ENCODE measurements at places on chromosomes 6 and 20.

- peaks cover 15% of the 10 kb centered on the region for H3K4me1 ChIP-seq
- H3K27ac ChIP-seq, result peak overlapping the region; percentile 53
- peaks cover 65% of the 10 kb centered on the region for H3K36me3 ChIP-seq
- H3K27me3 ChIP-seq, result no peaks in the 10 kb centered on the region
- no peak overlapping the region for H3K4me3 ChIP-seq
Observed at GRCh38 chr6:158772851-158773371, 46.3 kb downstream of the EZR start.

GRCh38 chr6:37792457-37793033 is 27.0 kb upstream of the ZFAND3 start:
- no peaks in the 10 kb centered on the region for H3K36me3 ChIP-seq
- no peak for DNase-seq
- no peak overlapping the region for H3K4me3 ChIP-seq
- H3K4me1 ChIP-seq, result peaks cover 11% of the 10 kb centered on the region
- H3K27me3 ChIP-seq, result no peaks in the 10 kb centered on the region
- H3K27ac ChIP-seq, result no peak overlapping the region

GRCh38 chr20:53020834-53021233 is 48.7 kb downstream of the TSHZ2 start:
- H3K4me1 ChIP-seq, result peaks cover 9% of the 10 kb centered on the region
- peaks cover 4% of the 10 kb centered on the region for H3K36me3 ChIP-seq
- H3K27ac ChIP-seq, result no peak overlapping the region
- H3K4me3 ChIP-seq, result no peak overlapping the region

DNA sequence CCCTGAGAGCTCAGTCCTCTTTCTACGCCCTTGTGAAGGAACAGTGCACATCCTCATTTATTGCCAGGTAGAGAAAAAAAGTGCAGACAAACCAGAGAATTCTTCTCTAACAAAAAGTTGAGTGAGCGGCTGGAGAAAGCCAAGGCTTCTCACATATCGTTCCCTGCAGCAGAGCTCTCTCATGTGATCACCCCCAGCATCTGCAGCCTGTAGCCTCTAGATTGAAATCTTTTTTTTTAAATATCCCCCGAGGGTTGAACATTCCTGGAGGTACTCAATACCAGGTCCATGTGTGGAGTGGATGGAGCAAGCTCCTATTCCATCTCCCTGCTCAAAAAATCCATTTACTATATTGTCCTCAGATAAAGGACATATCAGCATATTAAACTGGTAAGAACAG is 22.9 kb upstream of the ZNF133 start:
- H3K27ac ChIP-seq, result peak overlapping the region; percentile 41
- no peak for DNase-seq

DNA sequence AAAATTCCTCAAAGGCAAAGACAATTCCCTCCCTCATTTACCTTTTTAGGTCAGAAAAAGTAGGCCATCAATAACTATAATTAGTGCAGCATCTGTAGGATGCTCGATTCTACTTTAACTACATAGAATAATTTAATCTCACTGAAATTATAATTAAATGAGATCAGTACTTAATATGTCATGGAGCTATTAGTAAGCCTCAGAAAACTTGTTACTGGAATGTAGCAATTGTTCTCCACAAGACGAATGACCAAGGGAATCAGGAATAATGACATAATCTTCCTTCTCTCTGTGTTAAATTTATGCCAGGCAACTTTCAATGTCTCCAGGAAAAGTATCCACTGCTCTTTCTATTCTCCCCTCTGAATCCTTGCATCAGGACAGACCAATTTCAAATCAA is 34.1 kb downstream of the SESN1 start:
- no peaks in the 10 kb centered on the region for H3K27me3 ChIP-seq
- H3K4me3 ChIP-seq, result no peak overlapping the region
- no peak for DNase-seq
- H3K4me1 ChIP-seq, result peaks cover 3% of the 10 kb centered on the region

DNA sequence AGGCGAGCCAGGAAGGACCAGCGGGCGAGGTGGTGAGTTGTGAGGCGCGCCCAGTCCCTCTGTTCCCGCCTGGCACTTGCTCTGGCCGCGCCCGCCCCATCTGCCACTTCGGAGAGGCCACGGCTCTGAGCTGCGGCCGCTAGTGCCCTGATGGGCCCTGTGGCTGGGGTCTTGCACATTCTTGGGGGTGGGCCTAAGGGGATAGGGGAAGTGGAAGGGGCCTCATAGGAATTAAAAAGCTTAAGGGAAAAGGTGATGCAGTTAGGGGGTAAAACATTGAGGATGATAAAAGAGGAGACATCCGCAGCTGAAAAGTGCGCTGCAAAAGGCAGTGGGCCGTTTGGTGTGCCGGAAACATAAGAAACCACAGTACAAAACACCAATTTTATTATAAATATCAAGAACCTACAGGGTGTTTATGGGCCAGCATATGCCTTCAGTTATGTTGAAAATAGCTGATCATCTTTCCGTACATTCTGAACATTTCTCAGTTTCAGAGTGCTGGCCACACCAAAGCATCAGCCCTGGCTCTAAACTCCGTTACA is 1.1 kb upstream of the PSMB8 start:
- H3K36me3 ChIP-seq, result no peaks in the 10 kb centered on the region
- peak overlapping the region; percentile 79 for H3K4me3 ChIP-seq
- peaks cover 94% of the 10 kb centered on the region for H3K27me3 ChIP-seq
- peak overlapping the region; percentile 73 for H3K27ac ChIP-seq
- peaks cover 8% of the 10 kb centered on the region for H3K4me1 ChIP-seq

- H3K4me3 ChIP-seq, result peak within 1 kb of the TSS; percentile 25
- no peaks in the 10 kb centered on the region for H3K36me3 ChIP-seq
- no peaks in the 10 kb centered on the region for H3K27me3 ChIP-seq
- H3K4me1 ChIP-seq, result peaks cover 7% of the 10 kb centered on the region
- no peak for DNase-seq
- no peak within 1 kb of the TSS for H3K27ac ChIP-seq
Observed at GRCh38 chr6:55875400-55875799, at the start of gene BMP5. Gene BMP5 (minus strand): TSS chr6:55875590. CDS start chr6:55874865, 725 bp downstream.

DNA sequence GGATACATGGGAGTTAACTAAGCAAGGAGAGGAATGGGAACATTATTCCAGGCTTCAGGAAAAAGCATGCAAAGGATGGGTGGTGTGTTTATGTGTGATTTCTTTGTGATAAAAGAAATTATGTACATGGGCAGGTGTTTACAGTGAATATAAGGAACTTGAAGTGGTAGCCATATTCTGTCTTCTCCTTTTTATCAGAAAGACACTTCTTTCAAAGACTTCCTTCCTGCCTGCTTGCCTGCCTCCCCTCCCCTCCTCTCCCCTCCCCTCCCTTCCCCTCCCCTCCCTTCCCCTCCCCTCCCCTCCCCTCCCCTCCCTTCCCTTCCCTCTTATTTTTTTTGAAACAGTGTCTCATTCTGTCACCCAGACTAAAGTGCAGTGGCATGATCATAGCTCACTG is 14.4 kb downstream of the CYB5R4 start:
- H3K4me3 ChIP-seq, result no peak overlapping the region
- H3K4me1 ChIP-seq, result peaks cover 4% of the 10 kb centered on the region
- no peak for DNase-seq
- H3K27me3 ChIP-seq, result no peaks in the 10 kb centered on the region

DNA sequence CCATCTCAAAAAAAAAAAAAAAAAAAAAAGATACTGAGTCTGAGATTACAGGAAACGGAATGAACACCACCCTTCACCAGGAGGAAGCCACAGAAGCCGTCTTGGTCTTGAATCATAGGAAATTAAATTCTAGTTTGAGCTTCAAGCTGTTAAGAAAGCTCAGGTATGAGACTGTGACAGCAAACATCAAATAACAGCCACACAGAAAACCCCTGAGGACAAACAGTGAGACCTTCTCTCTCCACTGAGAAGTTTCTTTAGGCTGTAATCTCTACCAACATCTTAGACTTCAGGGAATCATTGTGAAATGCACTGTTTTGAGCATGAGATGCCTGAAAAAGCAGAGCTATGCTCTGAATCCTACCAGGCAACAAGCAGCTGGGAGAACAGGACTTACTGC is 30.8 kb downstream of the PDE10A start:
- no peaks in the 10 kb centered on the region for H3K36me3 ChIP-seq
- peaks cover 31% of the 10 kb centered on the region for H3K4me1 ChIP-seq
- no peak overlapping the region for H3K4me3 ChIP-seq
- H3K27me3 ChIP-seq, result no peaks in the 10 kb centered on the region
- DNase-seq, result no peak

GRCh38 chr20:48205786-48206185 is 420.5 kb upstream of the SULF2 start:
- H3K27ac ChIP-seq, result no peak overlapping the region
- H3K27me3 ChIP-seq, result no peaks in the 10 kb centered on the region
- DNase-seq, result no peak
- no peak overlapping the region for H3K4me3 ChIP-seq
- H3K36me3 ChIP-seq, result no peaks in the 10 kb centered on the region
- peaks cover 4% of the 10 kb centered on the region for H3K4me1 ChIP-seq

DNA sequence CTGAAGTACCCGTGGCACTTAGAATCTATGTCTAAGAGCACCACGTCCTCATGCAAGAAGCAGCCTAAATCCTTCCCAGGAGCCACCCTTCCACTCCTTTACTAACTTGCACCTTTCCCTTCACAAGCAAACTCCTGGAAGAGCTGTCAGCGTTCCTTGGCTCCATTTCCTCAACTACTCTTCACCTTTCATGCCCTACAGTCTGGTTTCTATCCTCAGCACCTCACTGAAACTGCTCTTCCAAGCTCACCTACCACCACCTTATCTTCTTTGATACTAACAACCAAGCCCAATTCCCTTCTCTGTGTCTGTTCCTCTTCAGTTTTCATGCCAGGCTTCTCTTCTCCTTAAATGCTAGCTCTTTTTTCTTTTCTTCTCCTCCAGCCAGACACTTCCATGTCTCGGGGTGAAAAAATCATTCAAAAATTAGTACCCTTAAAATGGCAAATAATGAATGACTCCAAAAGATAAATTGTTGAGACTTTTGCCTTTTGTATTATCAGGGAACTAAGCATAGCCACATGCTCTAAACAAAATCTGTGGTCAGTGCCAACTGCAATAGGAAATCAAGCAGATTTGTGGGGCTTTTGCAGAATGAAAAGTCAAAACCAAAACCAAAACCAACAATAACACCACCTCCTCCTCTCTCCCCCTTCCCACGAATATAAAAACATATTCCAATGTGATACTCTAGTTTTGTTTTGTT is 149.6 kb upstream of the KCNK16 start:
- H3K27ac ChIP-seq, result no peak overlapping the region
- H3K36me3 ChIP-seq, result no peaks in the 10 kb centered on the region
- H3K27me3 ChIP-seq, result peaks cover 15% of the 10 kb centered on the region
- DNase-seq, result no peak

DNA sequence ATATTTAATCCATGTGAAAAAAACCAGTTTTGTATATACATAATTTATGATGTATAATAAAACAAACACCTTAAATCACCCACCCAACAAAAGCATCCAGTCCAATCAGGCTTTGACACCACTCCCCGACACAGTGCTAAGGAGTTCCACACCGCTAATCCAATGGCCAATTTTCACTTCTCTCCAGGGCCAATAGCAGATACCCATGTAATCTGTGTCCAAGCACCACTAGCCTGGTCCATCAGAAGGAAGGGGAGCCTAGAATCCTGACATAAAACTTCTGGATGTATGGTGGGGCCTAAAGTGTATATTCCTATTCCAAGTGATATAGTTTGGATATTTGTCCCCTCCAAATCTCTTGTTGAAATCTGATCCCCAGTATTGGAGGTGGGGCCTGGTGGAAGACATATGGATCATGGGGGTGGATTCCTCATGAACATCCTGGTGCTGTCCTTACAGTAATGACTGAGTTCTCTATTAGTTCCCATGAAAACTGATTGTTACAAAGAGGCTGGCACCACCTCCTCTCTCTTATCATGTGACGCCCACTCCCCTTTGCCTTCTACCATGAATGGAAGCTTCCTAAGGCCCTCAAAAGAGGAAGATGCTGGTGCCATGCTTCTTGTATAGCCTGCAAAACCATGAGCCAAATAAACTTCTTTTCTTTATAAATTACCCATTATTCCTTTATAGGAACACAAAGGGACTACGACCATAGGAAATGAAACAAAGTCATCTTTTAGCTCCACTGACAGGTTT is 20.8 kb downstream of the RALGAPA2 start:
- H3K4me1 ChIP-seq, result peaks cover 16% of the 10 kb centered on the region
- no peak overlapping the region for H3K27ac ChIP-seq
- H3K4me3 ChIP-seq, result no peak overlapping the region
- H3K36me3 ChIP-seq, result no peaks in the 10 kb centered on the region
- no peaks in the 10 kb centered on the region for H3K27me3 ChIP-seq

GRCh38 chr6:45946352-45946751 is 69.3 kb downstream of the CLIC5 start:
- DNase-seq, result no peak
- no peaks in the 10 kb centered on the region for H3K27me3 ChIP-seq
- H3K4me3 ChIP-seq, result no peak overlapping the region
- peaks cover 15% of the 10 kb centered on the region for H3K36me3 ChIP-seq

- no peak overlapping the region for H3K4me3 ChIP-seq
- H3K4me1 ChIP-seq, result no peaks in the 10 kb centered on the region
- no peaks in the 10 kb centered on the region for H3K27me3 ChIP-seq
- H3K27ac ChIP-seq, result no peak overlapping the region
- DNase-seq, result no peak
Observed at GRCh38 chr6:164478426-164478825, 831.0 kb downstream of the C6orf118 start.

GRCh38 chr6:49732781-49733180 is 11.4 kb downstream of the CRISP3 start:
- no peak overlapping the region for H3K27ac ChIP-seq
- H3K36me3 ChIP-seq, result no peaks in the 10 kb centered on the region
- DNase-seq, result no peak

DNA sequence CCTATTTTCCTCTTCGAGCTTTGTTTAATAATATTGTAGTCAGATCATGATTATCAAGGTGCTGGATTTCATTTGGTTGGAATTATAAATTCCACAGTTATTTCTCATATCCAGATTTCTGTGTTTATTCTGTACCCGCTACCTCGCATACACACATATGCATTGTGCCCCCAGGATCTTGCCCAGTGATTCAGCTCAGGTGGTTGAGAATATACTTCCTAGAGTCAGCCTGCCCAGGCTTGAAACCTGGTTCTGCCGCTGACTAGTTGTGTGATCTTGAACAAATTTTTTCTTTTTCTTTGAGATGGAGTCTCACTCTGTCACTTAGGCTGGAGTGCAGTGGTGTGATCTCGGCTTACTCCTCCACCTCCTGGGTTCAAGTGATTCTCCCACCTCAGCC is 14.7 kb downstream of the GINM1 start:
- no peak for DNase-seq
- H3K27me3 ChIP-seq, result no peaks in the 10 kb centered on the region
- no peaks in the 10 kb centered on the region for H3K4me1 ChIP-seq
- H3K4me3 ChIP-seq, result no peak overlapping the region
- H3K27ac ChIP-seq, result no peak overlapping the region

DNA sequence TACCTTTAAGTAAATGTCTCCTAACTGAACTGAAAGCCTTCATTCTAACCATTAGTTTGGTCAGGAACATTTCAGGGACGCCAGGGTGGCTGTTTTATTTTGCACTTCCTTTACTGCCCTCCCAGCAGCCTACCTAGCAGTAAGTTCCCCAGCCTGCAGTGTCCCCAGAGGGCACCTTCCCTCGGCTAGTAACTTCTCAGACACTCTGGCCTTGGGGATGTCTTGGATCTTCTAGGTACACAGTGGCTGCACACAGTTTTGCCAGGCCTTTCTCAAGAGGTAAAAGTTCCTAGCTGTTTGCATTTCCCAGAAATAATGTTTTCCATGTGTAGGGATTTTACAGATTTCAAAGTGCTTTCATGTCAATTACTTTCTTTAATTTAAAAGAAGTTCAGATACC is 378 bp upstream of the LAMA2 start:
- H3K27ac ChIP-seq, result no peak overlapping the region
- H3K27me3 ChIP-seq, result peaks cover 37% of the 10 kb centered on the region
- no peak for DNase-seq
- no peaks in the 10 kb centered on the region for H3K36me3 ChIP-seq

GRCh38 chr6:145383428-145383827 is 351.9 kb downstream of the EPM2A start:
- DNase-seq, result no peak
- H3K4me3 ChIP-seq, result no peak overlapping the region
- H3K36me3 ChIP-seq, result no peaks in the 10 kb centered on the region
- H3K4me1 ChIP-seq, result peaks cover 19% of the 10 kb centered on the region
- H3K27me3 ChIP-seq, result no peaks in the 10 kb centered on the region
